ENCODE measurements at places on chromosomes 1 and 21. TPM values are rescaled to one million over a fixed set of nuclear protein-coding genes. Genes with fewer than 3 reads are reported as not detected.

- no peak for DNase-seq
Observed at GRCh38 chr1:51768971-51769588, 109.4 kb downstream of the NRDC start.

DNA sequence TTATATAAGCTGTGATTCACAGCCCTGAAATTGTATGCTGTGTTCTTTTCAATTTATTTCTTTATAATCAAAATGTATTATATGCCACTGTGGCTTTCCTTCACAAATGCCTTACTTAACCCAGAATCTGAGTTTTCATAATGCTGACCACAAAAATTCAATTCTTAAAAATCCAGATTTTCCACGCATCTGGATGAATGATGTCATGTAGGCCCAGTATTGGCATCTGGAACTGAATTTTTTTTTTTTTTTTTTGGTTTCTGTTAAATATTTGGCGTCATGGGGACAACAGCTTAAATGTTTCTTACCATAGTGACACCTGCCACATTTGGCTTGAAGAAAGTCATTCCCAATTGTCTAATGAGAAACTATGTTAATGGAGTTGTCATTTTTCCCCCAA, 296.8 kb downstream of the TM2D1 start:
- no peak for DNase-seq

GRCh38 chr1:32709075-32709474, 6.5 kb upstream of the SYNC start:
- DNase-seq = no peak

- DNase-seq = peak; percentile 25
Observed at GRCh38 chr1:1080951-1081310, 6.8 kb upstream of the RNF223 start.

Gene NUP210L
- total RNA-seq = 0.27 TPM

GRCh38 chr1:2042830-2043773, 7.1 kb upstream of the PRKCZ start:
- DNase-seq = no peak

- no peak for DNase-seq
Observed at GRCh38 chr1:155893389-155894142, 17.6 kb downstream of the RIT1 start.

Gene DSCAM
- total RNA-seq = not detected

Gene PTPRF
- 7.0 TPM for total RNA-seq

DNA sequence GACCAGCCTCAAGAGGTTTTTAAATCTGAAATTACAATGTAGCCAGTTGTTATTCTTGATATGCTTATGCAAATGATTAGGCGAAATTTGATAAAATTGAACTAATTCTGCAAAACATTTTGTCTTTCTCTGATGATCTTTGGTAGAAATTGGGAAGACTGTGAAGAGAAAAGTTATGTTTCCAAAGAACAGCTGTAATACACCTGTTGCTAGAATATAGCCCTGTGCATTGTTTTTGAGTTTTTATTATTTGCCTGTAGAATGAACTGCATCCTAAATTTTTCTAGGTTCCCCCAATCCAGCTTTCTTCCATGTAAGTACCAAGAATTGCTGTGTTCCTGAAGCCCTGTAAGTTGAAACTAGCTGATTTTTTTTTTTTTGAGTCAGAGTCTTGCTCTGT, 81.5 kb upstream of the RHOU start:
- no peak for DNase-seq

DNA sequence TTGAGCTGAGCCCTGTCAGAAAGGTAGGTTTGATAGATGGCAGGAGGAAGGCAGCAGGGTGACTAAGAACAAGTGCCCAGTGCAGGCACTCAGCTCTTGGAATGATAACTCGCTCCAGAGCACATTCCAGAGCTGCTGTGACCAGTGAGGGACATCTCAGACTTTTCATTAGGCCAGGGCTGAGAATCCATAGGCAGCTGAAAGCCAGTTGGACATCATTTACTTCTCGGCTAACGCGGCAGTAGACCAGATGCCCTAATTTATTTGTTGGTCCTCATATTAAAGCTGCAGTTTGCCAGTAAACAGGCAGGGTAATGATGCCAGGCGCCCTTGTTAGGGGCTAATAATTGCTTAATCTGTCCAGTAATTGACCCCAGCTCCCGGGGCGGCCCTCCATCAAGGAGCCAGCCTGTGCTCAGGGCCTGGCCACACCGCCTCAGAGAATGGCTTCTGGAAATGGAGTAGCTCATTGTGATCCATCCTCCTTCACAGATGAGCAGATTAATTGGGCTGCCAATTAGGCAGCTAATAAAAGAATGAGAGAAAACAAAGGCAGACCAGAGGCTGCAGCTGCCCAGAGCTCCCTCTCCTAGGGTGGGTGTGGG, 122.0 kb downstream of the BEND5 start:
- DNase-seq = no peak

Gene MCOLN3
- total RNA-seq = 0.72 TPM

Gene CASQ2
- total RNA-seq = 879 TPM

DNA sequence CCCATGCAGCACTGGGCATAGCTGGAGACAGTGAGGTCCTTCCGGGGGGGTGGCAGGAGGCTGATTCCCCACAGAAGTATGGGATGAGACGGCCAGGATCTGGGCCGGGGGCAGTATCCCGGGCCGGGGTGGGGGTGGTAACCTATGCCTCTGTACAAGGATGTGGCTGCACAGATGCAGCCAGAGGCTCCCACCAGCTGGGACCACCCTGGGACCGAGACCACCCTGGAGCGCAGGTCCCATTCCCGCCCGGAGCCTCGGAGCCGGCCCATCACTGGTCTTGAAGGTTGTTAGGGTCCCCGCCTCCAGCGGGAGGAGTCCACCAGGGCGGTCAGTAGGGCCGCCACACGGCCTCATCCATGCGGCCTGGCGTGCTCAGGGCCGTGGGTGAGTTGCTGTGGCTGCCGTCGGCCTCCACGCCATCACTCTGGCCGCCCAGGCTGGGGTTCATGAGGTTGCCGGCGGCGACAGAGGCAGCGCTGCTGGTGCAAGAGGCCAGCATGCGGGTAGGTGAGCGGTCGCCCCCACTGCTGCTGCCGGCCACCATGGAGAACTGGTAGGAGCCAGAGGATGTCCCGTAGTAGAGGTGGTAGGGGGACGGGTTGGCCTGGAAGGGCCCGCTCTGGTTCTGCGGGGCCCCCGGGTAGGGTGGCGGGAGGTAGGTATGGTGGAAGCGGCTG, 28.1 kb downstream of the RUNX3 start:
- DNase-seq = no peak

DNA sequence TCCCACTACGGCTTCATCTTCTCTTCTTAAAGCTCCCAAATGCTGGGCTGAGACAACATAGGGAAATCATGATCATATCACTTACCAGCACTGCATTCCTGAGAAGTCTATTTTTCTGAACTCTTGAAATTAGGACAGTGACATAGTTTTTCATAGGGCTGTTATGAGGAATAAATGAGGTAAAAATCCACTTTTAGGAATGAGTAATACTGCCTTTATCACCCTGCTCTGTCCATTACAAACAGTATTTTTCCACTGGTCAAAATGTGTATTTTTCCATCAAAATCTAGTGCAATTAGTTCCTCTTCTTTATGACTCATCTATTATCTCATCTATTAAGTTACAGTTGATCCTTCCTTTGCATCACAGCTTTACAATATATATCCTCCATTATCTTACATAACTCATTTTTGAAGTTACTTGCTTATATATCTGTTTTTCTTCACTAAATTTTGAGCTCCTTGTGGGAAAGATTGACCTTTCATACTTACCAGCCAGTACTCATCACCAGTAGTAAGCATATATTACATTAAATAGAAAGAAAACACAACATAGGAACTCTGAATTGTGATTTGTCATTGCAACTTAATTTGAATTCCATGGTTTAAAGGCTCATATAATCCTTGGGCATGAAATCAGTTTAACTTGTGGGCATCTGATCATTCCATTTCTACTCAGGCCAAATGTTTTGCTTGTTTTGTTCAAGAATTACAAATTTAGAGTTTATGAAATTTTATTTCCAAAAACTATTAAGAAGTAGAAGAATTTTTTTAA, 37.1 kb downstream of the PRRX1 start:
- no peak for DNase-seq

Gene LRRC71
- 0.17 TPM for total RNA-seq

Gene KRTAP11-1
- total RNA-seq = not detected

DNA sequence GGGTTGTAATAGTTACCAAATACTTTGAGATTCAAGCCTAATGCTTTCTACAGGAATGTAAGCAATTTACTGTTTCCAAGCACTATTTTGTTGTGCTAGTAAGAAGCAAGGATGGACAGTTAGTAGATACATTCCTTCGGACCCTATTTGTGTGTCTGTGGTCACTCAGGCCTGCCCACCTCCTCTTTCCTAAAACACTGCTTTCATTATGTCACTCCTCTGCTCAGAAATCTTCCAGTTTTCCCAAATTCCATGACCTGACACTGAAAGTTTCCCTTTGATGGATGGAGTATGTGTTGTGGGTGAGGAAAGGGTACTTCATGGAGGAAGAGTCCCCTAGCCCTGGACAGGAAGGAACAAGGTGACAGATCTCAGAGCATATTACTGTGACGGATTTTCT, 141.1 kb downstream of the DISP1 start:
- no peak for DNase-seq

GRCh38 chr1:216183007-216183406, 240.2 kb downstream of the USH2A start:
- DNase-seq = no peak

DNA sequence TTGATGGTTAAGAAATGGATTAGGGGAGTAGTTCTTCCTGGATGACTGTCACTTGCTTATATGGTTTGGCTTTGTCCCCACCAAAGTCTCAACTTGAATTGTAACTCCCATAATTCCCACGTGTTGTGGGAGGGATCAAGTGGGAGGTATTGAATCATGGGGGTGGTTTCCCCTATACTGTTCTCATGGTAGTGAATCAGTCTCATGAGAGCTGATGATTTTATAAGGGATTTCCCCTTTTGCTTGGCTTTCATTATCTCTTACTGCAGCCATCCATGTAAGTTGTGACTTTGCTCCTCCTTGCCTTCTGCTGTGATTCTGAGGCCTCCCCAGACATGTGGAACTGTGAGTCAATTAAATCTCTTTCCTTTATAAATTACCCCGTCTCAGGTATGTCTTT, 1621.1 kb downstream of the MRPL39 start:
- DNase-seq = no peak

GRCh38 chr1:222413991-222414549, 133.8 kb downstream of the HHIPL2 start:
- DNase-seq = no peak

Gene CHRNB2
- total RNA-seq = not detected

Gene PCP4L1
- total RNA-seq = 0.17 TPM

DNA sequence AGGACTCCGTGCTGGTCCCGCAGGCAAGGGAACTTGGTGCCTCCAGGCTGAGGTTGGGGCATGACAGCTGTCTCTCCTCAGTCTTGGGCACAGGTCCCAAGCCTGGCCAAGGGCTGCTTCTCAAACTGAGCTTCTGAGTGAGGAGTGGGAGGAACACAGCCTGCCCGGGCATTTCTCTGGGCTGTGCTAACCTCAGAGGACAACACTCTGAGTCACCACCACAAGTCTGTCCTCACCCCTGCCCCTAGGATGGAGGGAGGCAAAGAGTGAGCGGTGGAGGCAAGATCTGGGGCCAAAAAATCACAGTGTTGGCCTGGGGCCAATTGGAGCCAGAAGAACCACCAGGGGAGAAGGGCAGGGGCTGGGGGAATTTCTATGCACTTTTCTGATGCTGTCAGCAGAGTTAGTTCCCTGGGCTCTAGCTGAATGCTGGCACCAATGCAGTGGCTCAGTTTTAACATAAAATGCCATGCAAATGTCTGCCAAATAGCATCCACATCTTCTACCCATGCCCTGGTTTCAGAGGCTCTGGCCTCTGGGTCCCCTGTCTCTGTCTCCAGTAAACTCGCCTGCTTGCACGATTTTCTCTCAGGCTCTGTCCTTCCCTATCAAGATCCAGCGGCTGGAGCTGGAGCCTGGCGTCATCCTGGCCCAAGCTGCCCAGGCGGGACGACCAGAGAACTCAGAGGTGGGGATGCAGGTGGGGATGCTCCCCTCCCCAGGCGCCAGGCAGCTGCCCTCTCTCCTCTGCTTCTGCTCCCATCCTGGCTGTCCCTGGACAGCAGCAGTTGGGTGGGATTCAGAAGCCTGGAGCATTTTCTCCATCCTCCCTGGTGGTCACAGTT, 11.0 kb upstream of the CDK18 start:
- DNase-seq = peak; percentile 52

Gene TSPAN1
- total RNA-seq = 0.72 TPM

Gene PTPRC
- total RNA-seq = 6.9 TPM

Gene FMO5
- 3.3 TPM for total RNA-seq

DNA sequence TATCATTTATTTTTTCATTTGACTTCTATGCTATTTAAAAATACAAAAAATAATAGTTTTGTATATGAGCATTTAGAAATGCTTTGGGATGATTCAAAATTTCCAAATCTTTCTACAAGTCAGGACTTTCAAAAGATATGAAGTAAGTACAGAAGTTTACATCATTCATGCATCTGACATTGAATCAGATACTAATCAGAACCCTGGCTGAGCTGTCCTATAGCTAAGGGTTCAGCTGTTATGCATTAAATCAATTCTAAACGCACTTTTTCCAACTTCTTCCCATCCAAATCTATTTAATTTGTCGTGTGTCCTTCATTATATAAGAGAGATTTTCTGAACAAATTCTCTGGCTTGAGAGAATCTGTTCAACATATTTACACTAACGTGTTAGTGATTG, 779.4 kb downstream of the LTN1 start:
- DNase-seq = no peak

GRCh38 chr1:236869911-236870310, 74.8 kb downstream of the MTR start:
- DNase-seq = no peak

DNA sequence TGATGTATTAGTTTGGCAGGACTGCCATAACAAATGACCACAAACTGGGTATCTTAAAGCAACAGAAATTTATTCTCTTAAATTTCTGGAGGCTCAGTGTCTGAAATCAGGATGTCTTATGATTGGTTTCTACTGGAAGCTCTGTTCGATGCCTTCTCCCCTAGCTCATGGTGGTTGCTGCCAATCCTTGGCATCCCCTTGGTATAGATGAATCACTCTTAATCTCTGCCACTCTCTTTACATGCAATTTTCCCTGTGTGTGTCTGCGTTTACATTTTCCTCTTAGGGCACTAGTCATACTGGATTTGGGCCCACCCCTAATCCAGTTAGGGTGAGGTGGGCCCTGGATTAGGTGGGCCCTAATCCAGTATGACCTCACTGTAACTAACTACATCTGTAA, 54.7 kb upstream of the MPC2 start:
- no peak for DNase-seq

Measured in left ventricle myocardium superior (tissue), 1 donor.